ENCODE measurements at places on chromosomes 11 and 22. TPM values are rescaled to one million over a fixed set of nuclear protein-coding genes. Genes with fewer than 3 reads are reported as not detected.

DNA sequence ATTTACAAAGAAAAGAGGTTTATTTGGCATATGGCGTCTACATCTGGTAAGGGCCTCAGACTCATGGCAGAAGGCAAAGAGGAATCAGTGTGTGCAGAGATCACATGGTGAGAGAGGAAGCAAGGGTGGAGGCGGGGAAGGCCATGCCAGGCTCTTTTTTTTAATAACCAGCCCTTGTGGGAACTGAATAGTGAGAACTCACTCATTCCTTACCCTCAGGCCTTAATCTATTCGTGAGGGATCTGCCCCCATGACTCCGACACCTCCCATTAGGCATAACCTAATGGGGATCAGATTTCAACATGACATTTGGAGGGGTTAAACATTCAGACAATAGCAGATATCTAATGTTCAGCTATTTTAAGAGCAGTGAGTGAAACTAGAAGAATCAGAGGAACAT is 55.7 kb downstream of the ATM start:
- DNase-seq, result no peak

DNA sequence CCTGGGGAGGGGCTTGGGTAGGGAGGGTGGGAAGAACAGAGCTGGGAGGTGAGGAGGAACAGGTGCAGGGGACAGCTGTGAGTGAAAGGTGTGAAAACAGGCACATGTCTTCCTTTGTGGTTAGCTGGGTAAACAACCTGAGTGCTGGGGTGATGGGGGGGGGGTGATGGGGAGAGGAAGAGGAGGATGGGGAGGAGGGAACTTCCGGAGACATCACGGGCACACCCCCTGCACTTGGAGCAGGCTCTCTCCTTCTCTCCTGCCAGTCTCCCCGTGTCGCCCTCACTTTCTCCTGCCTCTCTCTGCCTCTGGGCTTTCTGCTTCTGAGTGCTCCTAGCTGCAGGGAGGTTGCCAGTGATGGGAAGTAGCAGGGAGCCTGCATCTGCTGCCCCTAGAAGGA is 8.8 kb downstream of the CXCR5 start:
- no peak for DNase-seq

DNA sequence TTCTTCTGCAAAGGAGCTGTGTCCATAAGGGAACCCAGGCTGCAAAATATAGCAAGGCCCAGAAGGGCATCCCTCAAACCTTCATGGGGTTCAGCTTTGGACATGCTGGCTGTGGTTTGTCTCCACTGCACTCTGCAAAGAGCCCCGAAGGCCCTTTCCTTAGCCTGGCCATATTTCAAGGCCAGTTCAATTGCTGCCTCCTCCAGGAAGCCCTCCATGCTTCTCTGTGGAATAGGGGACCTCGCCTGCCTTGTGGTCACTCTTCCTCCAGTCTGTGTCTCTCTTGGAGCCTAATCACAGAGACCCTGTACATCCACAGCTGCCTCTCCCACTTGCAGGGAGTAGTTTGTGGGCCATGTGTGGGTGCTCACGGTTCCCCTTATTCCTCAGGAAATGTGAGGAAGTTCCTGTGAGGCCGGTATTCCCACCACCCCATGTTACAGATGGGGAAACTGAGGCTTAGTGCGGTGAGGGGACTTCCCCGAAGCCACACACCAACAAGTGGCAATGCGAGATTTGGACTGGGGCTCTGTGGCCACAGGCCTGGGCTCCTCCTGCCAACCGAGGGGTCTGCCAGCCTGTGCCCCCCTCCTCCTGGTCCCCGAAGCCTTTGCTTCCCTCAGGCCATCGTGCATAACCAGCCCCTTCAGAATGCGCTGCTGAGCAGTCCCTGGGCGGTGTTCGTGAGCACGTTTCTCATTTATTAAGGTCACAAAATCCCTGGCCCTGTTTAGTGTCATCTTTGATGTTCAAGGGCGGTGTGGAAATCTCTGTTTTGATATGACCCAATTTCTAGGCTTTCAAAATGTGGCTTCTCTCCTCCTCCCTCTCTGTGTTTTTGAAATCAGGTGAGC is 65.8 kb downstream of the PARVB start:
- no peak for DNase-seq

- DNase-seq, result no peak
Measured at GRCh38 chr11:125079878-125080530, 16.9 kb downstream of the SLC37A2 start.

- peak; percentile 37 for DNase-seq
Measured at GRCh38 chr11:19595840-19596751, 116.5 kb upstream of the NAV2 start.

The ZNF195 gene
- polyA plus RNA-seq, result 13.2 TPM

GRCh38 chr11:56624661-56625110 is 10.0 kb upstream of the OR5M1 start:
- no peak for DNase-seq

DNA sequence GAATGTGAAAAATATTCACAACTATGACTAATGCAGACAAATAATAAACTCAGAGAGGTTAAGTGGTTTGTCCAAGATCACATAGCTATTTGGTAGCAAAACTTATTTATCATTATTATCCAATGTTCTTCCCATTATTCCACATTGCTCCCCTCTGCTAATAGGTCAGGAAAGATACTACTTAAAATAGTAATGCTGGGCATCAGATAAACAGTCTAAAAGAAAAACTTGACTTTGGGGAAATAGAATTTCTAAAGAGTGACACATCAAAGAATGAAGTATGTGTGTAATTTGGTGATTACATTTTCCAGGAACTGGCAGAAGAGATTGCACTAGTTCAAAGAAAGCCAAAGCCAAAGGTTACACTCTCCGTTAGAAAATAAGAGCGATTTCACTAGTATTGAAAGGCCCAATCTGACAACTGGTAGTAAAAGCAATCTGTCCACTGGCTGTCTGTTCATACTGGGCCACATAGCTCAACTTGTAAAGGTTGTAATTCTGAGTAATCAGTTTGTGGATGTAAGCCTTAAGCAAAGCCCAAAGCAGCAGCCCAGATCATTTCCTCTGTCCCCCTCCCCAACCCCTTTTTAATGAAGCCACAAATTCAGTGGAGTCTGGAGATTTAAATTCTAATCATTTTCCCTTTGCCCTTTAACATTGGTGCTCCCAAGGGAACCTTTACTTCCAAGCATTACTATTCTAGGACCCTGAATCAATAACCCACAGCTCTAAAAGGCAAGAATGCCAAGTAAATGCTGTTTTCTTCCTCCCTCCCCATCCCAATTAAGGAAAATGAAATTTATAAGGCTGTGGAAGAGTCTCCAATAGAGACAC is 283.5 kb downstream of the TTC28 start:
- peak; percentile 46 for DNase-seq

DNA sequence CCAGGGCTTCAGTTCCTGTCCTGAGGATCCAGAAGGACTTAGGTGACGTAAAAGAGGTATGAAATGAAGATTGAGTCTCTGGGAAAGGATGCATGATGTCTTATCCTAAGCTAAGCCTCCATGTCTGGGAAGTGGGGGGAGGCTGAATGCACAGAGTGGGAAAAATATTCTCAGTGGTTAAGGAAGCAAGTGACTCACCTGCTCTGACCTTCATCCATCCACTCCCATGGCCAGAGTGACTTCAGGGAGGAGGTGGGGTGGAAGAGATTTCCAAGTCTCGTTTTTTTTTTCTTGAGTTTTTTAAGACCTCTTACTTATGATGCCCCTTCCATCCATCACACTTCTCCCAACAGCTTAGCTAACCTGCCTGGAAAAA is 32.5 kb upstream of the POLD3 start:
- no peak for DNase-seq

The GPHA2 gene
- polyA plus RNA-seq, result not detected

The USH1C gene
- 0.10 TPM for polyA plus RNA-seq

- no peak for DNase-seq
Measured at GRCh38 chr11:72643547-72643946, 30.7 kb downstream of the PDE2A start.

The MS4A4A gene
- polyA plus RNA-seq, result 15.6 TPM

GRCh38 chr22:46613606-46614021 is 6.6 kb upstream of the GRAMD4 start:
- no peak for DNase-seq

The BLID gene
- not detected for polyA plus RNA-seq

The FAM181B gene
- 0.02 TPM for polyA plus RNA-seq

The APOC3 gene
- polyA plus RNA-seq, result 0.14 TPM

The CASP5 gene
- polyA plus RNA-seq, result 0.41 TPM
